Stimulated activated CD4-positive, alpha-beta T cell treated with anti-CD3 and anti-CD28 coated beads, Interleukin-4, amount 100 ng/mL, for 4 hours (primary cell): ENCODE measurements at places on chromosomes 5 and 9.

DNA sequence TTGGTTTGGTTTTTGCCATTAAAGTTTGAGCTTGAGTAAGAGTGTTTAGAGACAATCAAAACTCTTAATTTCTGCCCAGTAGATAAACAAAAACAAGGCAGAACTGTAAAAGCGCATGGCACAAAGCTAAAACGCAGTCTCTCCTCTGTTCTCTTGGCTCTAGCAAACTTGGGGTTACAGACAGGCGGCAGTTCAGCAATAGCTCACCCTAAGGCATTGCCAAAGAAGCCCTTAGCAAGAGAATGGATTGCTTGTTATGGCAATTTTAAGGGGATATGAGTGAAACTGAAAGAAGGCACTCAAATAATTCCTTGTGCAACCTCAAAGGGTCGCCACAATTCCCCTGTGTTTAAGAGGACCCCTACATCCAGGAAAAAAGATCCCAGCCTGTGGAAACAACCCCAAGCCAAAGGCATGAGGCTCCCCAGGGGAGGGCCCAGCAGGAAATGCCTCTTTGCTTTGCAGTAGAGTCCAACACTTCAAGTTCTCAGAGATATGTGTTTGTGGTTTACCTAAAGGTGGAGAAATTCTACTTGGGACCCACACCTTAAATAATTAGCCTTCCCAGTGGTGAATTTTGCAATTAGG, 317.0 kb upstream of the MPDZ start:
- no peak for DNase-seq

DNA sequence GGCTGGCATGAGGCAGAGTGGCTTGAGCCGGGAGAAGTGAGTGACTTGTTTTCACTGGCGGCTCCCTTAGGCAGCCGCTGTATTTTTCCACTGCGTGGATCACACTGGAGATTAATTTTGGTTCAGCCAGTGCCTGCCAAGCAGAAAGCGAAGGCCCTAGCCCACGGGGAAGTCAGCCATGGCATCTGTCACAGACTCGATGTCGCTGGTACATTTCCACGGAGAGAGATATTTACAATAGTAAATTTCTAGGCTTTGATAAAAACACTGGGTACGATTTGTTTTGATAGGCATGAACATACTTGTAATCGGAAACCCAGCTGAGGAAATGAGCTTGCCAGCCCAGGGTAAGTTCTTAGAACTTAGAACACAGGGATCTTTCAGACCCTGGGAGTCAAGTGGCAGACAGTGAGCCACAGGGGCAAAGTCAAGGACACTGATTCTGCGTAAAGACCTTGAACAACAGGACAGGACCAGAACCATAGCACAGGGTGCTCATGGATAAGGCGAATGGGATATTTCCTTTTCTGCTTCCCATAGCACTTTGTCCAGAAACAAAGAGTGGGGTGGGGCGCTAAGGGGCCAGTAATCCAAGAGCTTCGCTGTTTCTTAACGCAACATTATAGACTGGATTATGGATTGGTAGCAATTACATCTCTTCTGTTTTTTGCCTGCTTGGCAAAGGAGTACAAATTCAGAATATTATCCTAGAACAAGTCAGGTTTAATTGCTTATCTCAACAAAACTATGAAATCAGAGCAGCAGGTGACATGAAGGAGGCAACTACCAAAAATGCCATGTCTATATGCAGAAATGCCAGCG, 4.5 kb downstream of the DUSP1 start:
- DNase-seq = no peak

GRCh38 chr5:173300389-173301047, 27.7 kb downstream of the STC2 start:
- no peak for DNase-seq

- DNase-seq = no peak
These were observed 506.1 kb downstream of the BNC2 start for GRCh38 chr9:16364347-16364746.

DNA sequence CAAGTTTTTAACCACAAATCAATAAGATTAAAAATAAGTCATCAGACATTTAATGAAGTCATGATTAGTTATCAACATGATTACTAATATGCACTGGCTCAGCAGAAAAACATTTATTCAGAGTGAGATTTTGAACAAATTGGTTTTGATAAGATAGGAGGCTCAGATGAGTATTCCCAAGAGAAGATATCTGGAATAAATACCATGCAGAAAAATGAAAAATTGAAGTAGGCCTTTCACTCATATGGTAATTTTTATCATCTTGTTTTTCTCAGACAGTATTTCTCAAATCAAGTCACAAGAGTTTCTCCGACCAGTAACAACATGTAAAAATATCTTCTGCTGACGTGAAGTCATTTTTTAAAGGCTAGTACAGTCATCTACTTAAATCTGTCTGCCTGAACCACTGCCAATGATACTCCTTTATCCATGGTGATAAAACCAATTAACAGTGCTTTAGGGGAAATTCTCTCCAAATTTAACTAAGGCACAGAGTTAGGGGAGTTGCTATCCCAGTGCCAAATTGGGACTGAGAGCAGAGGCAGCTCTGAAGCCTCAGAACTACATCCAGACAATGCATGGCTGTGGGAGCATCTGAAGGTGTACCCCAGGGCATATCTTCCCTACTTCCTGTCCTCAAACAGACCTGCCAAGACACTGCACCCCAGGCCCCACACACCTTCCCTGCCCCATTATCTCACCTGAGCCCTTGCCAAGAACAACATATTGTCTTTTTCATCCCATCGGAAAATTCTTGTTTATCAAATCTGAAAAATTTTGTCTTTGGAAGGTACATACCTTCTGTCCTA, 105.5 kb upstream of the TSLP start:
- no peak for DNase-seq

GRCh38 chr5:6358434-6358820, 19.9 kb downstream of the MED10 start:
- DNase-seq = no peak

GRCh38 chr9:77020413-77021290, 1.2 kb downstream of the FOXB2 start:
- no peak for DNase-seq

DNA sequence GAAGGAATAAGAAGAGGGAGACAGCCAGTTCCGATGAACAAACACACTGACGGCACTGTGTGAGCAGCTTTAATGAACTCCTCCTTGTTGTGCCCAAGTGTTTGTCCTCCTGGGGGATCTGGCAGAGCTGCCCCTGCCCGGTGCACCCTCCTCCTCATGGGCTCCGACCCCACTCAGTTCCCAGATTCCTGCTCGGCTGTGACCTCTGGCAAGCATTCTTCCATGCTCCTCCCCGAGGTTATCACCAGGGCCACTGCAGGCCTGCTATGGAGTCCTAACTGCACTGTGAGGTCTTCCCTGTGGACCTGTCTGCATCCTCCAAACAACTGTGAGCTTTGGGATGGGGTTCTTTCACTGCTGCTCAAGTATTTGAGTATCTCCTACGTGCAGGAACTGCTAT, 142.2 kb downstream of the DCP2 start:
- DNase-seq = no peak

DNA sequence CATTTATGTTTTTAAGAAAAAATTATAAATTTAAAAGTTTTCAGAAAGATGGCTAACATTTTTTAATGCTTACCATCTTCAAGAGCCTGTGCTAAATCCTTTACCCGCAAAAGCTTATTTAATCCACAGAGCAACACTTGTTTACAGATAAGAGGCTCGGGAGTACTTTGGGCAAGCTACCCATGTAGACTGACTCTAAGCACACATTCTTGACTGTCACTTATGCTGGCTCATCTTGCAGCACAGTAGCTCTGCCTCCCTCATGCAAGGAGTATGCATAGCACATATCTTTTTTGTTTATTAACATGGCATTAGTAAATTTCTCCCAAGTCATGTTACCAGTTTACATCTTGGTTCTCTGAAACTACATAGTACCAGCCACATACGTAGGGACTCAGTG, 14.7 kb downstream of the SH3RF2 start:
- no peak for DNase-seq

DNA sequence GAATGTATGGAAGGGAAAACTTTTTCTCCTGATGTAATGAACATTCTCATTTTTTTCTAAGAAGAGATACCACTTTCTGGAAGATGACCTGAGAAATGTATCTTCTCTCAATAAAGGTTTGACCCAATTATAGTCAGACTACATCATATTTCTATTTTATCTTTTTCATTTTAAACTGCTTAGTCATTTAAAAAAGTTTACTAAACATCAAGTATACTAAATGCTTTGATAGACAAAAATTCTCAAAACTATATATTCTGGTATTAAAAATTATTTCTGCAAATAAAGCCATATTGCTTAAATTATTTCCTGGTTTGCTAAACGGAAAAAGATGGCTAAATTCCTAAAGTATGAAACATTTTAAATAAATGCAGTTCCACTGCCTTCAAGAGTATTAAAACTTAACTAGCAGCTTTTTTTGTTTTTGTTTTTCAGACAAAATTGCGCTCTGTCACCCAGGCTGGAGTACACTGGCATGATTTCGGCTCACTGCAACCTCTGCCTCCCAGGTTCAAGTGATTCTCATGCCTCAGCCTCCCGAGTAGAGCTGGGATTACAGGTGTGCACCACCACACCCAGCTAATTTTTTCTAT, 37.1 kb downstream of the FBXW11 start:
- no peak for DNase-seq

GRCh38 chr5:124550731-124551130, 195.7 kb downstream of the ZNF608 start:
- no peak for DNase-seq

DNA sequence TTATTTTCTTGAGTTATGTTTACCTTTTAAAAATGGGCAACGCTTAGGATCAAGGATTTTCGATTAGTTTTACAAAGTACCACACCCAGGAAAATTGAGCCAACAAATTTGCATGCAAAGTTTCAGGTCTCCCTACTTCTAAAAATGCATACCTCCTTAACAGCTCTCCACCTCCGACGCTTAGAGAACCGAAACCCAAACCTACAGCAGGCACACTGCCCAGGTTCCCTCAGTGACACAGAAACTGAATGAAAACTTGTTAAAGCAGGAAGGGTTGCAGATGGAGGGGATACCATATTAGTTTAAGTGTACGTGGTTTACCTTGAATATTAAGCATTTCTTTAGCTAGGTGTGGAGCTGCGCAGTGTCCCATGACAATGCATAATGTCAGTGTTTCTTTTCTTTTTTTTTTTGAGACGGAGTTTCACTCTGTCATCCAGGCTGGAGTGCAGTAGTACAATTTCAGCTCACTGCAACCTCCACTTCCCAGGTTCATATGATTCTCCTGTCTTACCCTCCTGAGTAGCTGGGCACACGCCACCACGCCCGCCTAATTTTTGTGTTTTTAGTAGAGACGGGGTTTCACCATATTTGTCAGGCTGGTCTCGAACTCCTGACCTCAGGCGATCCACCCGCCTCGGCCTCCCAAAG, 1.6 kb upstream of the SUB1 start:
- peak; percentile 16 for DNase-seq

DNA sequence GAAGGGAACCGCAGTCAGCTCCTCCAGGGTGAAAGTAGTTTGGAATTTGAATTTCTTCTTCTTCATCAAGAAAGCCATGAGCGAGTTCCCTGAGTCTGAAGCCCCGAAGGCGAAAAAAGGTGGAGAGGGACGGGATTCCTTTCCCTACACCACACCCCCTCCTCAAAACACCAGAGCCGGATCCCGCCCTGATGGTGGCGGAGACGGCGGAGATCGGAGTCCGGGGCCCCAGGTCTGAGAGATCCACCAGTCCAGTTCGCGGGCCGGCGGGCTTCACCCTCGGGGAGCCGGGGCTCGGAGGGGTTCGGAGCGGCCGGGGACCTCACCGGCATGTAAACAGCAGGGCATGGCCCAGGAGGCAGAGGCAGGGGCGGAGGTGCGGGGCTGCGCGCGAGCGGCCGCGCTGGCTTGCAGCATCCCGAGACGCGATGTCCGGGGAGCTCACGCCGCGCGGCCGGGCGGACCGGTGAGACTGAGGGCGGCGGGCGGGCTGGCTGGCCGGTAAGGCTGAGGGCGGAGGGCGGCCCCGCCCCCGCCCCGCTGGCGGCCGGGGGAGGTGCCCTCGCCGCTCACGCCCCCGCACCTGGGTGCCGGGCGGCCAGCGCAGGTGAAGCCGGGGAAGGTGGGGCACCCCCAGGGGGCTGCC, 606 bp downstream of the EEIG1 start:
- DNase-seq = peak; percentile 39

DNA sequence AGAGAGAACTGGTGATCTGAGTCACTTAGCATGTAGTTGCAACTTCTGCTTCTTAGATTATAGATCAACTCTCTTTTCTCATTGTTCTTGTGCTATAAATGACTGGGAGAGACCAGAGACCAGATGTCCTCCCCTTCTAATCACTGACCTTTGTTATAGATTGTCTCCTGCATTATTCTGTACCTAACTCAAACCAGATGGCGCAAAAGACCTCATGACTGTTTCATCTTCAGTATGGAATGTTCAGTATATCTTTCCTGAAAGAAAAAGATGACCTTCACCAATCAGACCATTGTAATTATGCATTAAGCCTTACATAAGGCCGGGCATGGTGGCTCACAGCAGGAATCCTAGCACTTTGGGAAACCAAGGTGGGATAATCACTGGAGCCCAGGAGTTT, 30.5 kb upstream of the ADAM19 start:
- no peak for DNase-seq

- DNase-seq = no peak
These were observed 119.9 kb downstream of the BNC2 start for GRCh38 chr9:16750553-16750952.

DNA sequence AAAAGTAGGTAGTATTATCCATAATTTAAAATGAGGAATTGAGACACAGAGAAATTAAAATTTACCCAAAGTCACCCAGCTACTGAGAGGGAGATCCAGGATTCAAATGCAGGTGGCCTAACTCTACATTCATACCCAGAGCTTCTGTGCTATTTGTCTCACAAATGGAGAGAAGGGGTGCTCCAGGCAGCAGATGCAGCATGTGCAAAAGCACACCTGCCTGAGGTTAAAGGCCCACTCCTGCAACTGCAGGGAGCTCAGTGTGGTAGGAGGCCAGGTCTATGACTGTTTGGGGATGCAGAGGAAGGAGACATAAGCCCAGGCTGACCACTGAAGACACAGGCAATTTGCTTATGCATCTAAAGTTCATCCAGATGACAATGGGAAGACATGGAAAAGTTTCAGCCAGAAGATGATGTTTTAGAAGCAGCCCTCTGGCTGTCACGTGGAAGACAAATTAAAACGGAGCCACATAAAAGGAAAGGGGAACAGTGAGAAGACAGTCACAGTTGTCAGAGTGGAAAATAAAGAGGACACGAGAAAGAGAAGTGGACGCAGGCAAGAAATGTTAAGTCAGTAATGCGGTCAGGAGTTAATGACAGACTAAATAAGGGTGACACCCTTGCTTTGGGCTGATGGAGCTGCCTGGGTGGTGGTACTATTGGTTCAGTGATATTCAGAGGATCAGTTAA, 214.7 kb downstream of the EBF1 start:
- DNase-seq = no peak

DNA sequence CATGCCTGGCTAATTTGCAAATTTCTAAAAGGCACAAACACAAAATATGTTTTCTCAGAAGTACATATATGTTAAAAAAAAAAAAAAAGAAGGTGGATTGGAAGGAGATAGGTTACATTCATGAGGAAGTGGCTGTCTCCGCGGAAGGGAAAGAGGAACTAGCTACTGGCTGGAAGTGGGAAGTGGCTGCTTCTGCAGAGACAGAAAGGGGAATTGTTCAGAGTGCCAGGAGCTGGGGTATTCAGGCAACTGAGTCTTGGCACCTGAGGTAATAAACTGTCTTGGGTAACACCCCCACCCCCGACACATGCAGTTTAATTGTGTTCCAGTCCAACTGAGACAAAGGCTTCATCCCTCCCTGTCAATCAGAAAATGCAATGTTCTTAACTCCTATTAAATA, 45.6 kb downstream of the S1PR3 start:
- no peak for DNase-seq

GRCh38 chr9:113545068-113545467, 81.5 kb downstream of the RGS3 start:
- no peak for DNase-seq

GRCh38 chr5:67493676-67494075, 297.1 kb upstream of the CD180 start:
- no peak for DNase-seq
